ENCODE measurements at places on chromosomes 3 and 15.

DNA sequence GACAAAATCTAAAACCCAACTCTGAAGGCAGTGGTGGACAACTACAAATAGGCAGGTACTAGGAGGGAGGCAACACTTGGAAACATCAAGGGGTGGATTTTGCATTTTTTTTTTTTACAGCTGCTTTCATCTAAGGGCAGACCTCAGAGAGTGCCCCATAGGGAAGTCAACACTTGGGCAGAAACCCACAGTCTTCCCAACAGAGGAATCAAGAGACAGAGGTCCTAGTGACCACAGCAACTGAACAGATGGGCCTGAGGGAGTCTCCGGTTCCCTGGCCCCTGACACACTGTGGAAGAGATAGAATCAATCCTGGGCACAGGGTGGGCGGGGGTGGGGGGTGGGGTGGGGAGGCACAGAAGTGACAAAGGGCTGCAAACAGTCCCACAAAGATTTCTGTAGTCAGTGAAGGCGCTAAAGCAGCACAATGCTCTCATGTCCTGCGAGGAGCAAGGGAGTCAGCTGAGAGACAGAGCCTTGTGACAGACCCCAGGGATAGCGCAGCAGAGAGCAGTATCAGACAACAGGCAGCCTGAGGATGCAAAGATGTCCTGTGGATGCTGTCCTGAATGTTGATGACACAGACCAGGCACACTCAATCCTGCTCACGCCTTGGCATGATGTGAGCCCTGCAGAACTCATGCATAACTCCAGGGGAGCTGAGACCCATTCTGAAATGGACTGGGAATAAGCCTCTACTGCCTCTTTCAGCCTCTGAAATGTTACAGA is 6.9 kb upstream of the RFTN1 start:
- peaks cover 6% of the 10 kb centered on the region for H3K4me1 ChIP-seq
- H3K36me3 ChIP-seq: no peaks in the 10 kb centered on the region
- no peaks in the 10 kb centered on the region for H3K27me3 ChIP-seq
- H3K27ac ChIP-seq: no peak overlapping the region
- H3K4me3 ChIP-seq: no peak overlapping the region

- H3K4me3 ChIP-seq: no peak overlapping the region
- DNase-seq: no peak
- no peaks in the 10 kb centered on the region for H3K4me1 ChIP-seq
- H3K27ac ChIP-seq: no peak overlapping the region
- no peaks in the 10 kb centered on the region for H3K36me3 ChIP-seq
Measured at GRCh38 chr15:77387365-77388105, 32.4 kb downstream of the PEAK1 start.

- DNase-seq: no peak
- no peaks in the 10 kb centered on the region for H3K27me3 ChIP-seq
- H3K27ac ChIP-seq: no peak overlapping the region
- H3K36me3 ChIP-seq: no peaks in the 10 kb centered on the region
Measured at GRCh38 chr3:197337656-197338055, 39.2 kb upstream of the DLG1 start.

- peak overlapping the region; percentile 74 for H3K27ac ChIP-seq
- H3K36me3 ChIP-seq: no peaks in the 10 kb centered on the region
- no peak for DNase-seq
- H3K4me1 ChIP-seq: peaks cover 9% of the 10 kb centered on the region
- H3K27me3 ChIP-seq: no peaks in the 10 kb centered on the region
- H3K4me3 ChIP-seq: peak overlapping the region; percentile 63
Measured at GRCh38 chr3:64267721-64268604, 42.7 kb upstream of the PRICKLE2 start.

DNA sequence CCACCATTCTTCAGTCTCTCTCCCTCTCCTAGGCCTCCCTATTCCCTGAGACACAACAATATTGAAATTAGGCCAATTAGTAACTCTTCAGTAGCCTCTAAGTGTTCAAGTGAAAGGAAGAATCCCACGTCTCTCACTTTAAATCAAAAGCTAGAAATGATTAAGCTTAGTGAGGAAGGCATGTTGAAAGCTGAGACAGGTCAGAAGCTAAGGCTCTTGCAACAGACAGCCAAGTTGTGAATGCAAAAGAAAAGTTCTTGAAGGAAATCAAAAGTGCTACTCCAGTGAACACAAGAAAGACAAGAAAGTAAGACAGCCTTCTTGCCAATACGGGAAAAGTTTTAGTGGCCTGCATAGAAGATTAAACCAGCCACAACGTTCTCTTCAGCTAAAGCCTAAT is 41.3 kb downstream of the PPM1L start:
- H3K27me3 ChIP-seq: no peaks in the 10 kb centered on the region
- DNase-seq: no peak
- no peak overlapping the region for H3K4me3 ChIP-seq
- no peaks in the 10 kb centered on the region for H3K36me3 ChIP-seq
- H3K27ac ChIP-seq: no peak overlapping the region

DNA sequence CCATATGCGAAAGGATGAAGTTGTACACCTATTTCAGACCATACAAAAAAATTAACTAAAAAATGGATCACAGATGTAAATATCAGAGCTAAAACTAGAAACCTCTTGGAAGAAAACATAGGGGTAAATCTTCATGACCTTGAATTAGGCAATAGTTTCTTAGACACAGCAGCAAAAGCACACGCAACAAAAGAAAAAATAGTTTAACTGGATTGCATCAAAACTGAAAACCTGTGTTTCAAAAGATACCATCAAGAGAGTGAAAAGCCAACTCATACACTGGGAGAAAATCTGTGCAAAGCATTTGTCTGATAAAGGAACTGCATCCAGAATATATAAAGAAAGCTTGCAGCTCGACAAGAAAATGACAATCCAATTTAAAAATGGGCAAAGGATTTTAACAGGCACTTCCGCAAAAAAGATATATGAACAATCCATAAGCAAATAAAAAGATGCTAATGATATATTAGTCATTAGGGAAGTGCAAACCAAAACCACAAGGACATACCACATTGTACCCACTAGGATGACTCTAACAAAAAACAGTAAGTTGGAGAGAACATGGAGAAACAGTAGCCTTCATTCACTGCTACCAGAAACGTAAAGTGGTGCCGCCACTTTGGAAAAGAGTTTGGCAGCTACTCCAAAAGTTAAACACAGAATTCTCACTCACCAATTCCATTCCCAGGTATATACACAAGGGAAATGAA is 263.1 kb downstream of the ADAMTS17 start:
- no peaks in the 10 kb centered on the region for H3K27me3 ChIP-seq
- no peaks in the 10 kb centered on the region for H3K36me3 ChIP-seq
- no peak overlapping the region for H3K27ac ChIP-seq
- DNase-seq: no peak
- H3K4me3 ChIP-seq: no peak overlapping the region

DNA sequence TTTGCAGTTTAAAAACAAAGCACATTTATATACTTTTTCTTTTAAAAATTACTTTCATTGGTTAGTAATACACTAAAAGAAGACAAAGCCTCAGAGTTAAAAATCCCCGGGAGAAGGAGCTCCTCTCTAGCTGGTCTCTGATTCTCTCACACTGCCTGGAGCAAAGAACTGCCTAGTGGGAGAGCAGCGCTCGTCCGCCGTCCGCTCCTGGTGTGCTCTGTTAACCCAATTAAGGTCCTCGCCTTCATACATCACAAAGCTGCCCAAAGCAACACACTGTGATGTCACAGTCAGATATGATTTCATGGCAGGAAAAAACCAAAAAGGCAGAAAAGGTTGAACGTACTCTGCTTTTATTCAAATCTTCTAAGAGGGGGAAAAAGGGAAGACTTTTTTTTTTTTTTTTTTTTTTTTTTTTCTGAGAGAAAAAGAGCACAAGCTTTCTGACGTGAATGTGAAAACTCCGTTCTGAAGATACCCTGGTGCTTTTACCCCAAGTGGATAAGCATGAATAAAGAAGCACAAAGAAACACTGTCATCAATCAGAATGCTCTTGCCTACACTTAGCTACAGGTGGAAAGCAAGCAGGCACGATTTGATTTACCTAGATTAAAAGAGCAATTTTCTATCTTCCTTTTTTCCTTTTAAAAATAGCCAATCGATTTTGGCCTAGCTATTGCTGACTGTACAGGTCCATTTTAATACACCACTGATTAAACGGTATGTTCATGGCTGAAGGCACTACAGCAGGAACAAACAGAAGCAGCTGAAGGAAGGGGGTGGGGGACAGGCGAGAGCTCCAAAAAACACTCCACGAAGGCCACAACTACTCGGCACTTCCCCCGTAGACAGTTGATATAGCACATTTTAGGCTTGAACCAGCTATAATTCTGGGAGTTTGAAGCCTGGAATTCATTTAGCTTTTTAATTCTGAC is 115.2 kb downstream of the TIGIT start:
- peaks cover 14% of the 10 kb centered on the region for H3K4me1 ChIP-seq
- no peak for DNase-seq
- no peak overlapping the region for H3K4me3 ChIP-seq
- H3K36me3 ChIP-seq: no peaks in the 10 kb centered on the region
- H3K27ac ChIP-seq: peak overlapping the region; percentile 77
- H3K27me3 ChIP-seq: no peaks in the 10 kb centered on the region

GRCh38 chr3:77373619-77374018 is 333.7 kb downstream of the ROBO2 start:
- no peak for DNase-seq
- no peaks in the 10 kb centered on the region for H3K4me1 ChIP-seq
- no peak overlapping the region for H3K4me3 ChIP-seq
- H3K36me3 ChIP-seq: no peaks in the 10 kb centered on the region
- no peak overlapping the region for H3K27ac ChIP-seq

DNA sequence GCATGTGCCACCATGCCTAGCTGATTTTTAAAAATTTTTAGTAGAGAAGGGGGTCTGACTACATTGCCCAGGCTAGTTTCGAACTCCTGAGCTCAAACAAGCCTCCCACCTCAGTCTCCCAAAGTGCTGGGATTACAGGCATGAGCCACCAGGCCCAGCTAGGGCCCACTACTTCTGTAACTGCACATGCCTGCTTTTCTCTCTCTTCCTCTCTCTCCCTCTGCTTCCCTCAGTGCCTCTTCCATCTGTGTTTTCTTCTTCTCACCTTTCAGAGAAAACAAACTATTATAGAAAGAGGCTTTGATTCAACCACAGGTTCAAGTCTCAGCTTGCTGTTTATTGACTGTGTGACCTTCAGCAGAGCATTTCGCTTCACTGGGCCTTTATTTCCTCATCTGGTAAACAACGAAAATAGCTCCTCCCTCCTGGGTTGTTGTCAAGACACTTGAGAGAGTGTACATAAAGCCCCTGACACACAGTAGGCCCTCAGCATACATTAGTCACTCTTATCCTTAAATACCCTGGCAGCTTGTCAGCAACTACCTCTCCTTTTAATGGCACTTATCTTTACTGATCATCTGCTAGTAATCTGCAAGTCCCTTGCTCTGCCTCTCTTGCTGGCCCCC is 10.2 kb downstream of the TADA3 start:
- DNase-seq: no peak
- H3K4me3 ChIP-seq: no peak overlapping the region
- H3K27me3 ChIP-seq: no peaks in the 10 kb centered on the region
- H3K27ac ChIP-seq: no peak overlapping the region

GRCh38 chr15:31081056-31081455 is 20.5 kb downstream of the TRPM1 start:
- no peak for DNase-seq
- H3K36me3 ChIP-seq: no peaks in the 10 kb centered on the region
- H3K4me3 ChIP-seq: no peak overlapping the region
- no peak overlapping the region for H3K27ac ChIP-seq
- peaks cover 17% of the 10 kb centered on the region for H3K4me1 ChIP-seq
- no peaks in the 10 kb centered on the region for H3K27me3 ChIP-seq

DNA sequence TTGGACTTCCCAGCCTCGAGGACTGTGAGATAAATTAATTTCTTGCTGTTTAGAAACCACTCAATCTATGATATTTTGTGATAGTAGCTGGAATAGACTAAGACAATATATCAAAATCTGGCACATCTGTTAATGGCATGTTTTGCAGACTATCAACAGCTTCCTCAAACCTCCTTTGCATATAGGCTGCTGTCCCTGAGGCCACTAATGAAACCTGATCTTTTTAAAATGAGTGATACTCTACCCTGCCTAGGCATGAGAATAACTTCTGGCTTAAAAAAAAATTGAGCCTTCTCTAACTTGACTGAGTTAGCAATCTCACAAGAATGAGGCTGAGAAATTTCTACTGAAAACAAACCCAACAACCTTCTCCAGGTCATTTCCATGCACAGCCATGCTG is 176.0 kb upstream of the CRBN start:
- H3K36me3 ChIP-seq: no peaks in the 10 kb centered on the region
- H3K4me3 ChIP-seq: no peak overlapping the region
- H3K4me1 ChIP-seq: no peaks in the 10 kb centered on the region
- H3K27me3 ChIP-seq: no peaks in the 10 kb centered on the region
- no peak for DNase-seq

DNA sequence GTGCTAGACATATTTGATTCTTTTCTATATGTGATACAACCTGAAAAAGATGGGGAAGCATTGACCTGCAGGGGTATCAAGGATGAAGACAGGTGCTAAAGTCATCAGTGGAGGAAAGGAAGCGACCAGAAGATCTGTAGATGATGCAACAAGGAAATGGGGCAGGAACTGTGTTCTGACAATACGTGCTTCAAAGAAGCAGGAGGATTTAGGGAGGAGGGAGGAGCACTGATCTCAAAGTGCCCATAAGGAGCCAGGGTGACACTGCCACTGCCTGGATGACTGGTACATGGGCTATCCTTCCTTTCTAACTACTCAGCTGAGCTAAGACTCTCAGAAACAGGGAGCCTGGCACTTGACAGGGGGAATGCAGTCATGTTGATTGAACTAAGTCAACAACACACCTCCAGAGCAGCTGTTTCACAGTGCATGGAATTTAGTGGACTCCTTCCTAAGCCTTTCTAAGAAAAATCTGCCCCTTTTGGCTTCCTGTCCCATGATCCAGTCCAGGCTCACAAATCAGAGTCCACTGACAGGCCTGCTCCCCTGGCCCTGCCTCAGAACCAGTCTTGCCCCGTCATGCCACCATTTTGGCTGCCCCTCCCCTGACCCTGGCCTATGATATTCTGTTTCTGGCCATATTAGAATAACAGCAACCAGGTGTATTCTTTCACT is 12.0 kb downstream of the LYSMD4 start:
- H3K4me3 ChIP-seq: no peak overlapping the region
- no peak for DNase-seq
- peaks cover 11% of the 10 kb centered on the region for H3K4me1 ChIP-seq
- no peak overlapping the region for H3K27ac ChIP-seq
- H3K27me3 ChIP-seq: no peaks in the 10 kb centered on the region

GRCh38 chr15:36999778-37000177 is 100.6 kb downstream of the MEIS2 start:
- DNase-seq: no peak
- H3K4me1 ChIP-seq: no peaks in the 10 kb centered on the region
- no peak overlapping the region for H3K4me3 ChIP-seq
- no peaks in the 10 kb centered on the region for H3K36me3 ChIP-seq
- no peak overlapping the region for H3K27ac ChIP-seq

DNA sequence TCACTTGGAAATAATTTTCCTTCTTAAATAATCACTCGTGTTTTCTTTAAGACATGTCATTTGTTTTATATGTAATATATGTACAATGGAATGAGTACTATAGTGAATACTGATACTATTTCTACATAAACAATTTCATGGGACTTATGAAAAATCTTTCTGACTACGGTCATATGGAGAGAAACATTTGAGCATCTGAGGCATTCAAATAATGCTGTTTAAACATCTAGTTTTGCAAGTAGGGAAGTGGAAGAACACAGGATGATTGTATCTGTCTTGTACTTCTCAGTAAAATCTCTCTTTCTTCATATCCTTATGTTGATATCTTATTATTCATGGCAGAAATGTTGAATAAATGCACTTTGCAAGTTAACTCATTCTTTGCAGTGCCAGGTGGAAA is 599.5 kb upstream of the KCNMB2 start:
- no peaks in the 10 kb centered on the region for H3K36me3 ChIP-seq
- no peak for DNase-seq
- H3K27ac ChIP-seq: no peak overlapping the region
- H3K4me3 ChIP-seq: no peak overlapping the region
- H3K4me1 ChIP-seq: no peaks in the 10 kb centered on the region

Measured in spinal cord (tissue), 10 donors.